Testis (tissue), 5 donors: ENCODE measurements at places on chromosomes 6 and 20. TPM values are rescaled to one million over a fixed set of nuclear protein-coding genes. Genes with fewer than 3 reads are reported as not detected.

GRCh38 chr20:7459083-7459482 lies 481.2 kb downstream of the HAO1 start:
- DNase-seq, result no peak

GRCh38 chr20:49583669-49584417 lies 15.9 kb upstream of the PTGIS start:
- DNase-seq, result peak; percentile 81

Gene KIAA1586
- total RNA-seq, result 11.0 TPM

Gene MATN4
- 2.8 TPM for total RNA-seq

Gene NHSL1
- total RNA-seq, result 2.5 TPM

Gene SLC22A1
- 1.5 TPM for total RNA-seq

Gene SCGN
- 2.0 TPM for total RNA-seq
